Activated naive CD4-positive, alpha-beta T cell treated with anti-CD3 and anti-CD28 coated beads, Interleukin-2, amount 50 U/mL, for 72 hours (primary cell): ENCODE measurements at places on chromosomes 4 and X. TPM values are rescaled to one million over a fixed set of nuclear protein-coding genes. Genes with fewer than 3 reads are reported as not detected.

Gene NPY2R
- total RNA-seq = not detected

Gene POU3F4
- not detected for total RNA-seq

Gene G6PD
- 74.2 TPM for total RNA-seq

Gene YY2
- total RNA-seq = 0.54 TPM

Gene NKX3-2
- total RNA-seq = not detected

Gene GC
- total RNA-seq = not detected

DNA sequence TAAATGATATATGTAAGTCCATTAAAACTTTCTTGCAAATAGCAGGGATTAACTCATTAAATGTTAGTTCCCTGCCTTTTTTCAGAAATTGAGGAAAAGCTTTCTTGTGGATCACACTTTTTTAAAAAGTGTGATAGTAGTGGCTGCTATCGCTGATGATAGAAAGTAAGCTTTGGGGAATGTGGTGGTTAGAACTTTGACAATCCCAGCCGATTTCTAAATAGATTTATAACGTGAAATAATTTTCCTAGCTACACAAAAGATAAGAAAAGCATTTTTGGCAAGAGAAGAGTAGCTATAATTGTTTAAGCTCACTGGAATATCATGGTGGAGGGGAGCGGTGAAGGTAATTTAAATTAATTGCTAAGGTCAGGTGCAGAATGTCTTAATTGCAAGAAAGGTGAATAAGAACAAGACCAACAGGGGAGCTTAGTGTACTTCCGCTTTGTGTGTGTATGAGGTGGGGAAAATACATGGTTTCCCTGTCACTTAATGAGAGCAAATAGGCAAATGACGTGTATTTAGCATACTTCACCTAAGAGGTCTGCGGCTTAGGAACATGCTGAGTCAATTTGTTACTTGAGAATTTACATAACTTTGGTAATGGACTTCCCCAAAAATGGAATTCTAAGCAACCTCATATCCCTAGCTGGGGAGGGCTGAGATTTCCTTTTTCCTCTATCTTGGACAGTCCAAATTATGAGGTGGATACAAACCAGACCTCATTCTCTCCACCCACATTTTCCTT is 11.7 kb upstream of the IL21 start:
- no peak for DNase-seq

DNA sequence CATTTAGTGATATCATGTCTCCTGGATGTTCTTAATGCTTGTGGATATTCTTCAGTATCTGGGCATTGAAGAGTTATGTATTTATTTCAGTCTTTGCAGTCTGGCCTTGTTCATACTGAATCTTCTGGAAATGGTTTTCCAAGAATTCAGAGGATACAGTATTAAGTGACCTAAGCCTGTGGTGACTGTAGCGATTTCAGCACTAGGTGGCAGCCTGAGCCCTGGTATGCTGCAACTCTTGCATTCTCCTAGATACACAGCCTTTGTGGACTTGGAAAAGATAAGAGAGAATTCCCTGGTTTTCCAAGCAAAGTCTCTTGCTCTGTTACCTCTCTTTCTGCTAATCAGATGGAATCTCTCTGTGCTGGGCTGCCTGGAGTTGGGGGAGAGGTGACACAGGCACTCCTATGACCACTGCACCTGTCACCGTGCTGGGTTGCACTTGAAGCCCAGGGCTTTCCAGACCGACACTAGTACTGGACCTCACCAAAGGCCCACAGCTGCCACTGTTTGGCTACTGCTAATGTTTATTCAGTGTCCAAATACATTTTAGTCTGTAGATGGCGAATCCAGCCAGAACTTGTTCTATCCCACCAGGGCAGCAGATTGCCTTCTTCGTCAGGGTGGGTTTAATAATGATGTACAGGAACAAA is 19.3 kb upstream of the SPIN2A start:
- DNase-seq = no peak

GRCh38 chrX:18594079-18594478 is 77.8 kb downstream of the RS1 start:
- no peak for DNase-seq

DNA sequence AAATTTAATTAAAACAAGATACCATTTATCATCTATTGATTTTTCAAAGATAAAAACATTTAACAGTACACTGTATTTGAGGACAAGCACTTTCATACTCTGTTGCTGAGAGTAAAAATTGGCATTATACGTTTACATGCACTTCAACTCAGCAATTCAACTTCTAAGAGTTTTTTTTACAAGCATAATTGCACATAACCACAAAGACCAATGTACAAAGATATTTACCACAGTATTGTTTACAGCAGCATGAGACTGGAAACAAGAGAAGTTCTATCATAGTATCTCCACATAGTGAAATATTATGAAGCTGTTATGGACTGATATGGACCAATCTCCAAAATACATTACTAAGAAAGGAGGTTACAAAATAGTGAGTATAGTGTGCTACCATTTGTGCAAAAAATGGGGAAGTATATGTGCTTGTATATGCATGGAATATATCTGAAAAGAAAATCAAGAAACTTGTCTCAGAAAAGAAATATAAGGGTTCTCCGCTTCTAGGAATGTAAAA is 10.9 kb downstream of the GAB3 start:
- DNase-seq = no peak

- DNase-seq = no peak
These were observed 2.7 kb downstream of the ADGRL3 start for GRCh38 chr4:61202638-61203435.

GRCh38 chr4:121011780-121012340 is 60.5 kb downstream of the NDNF start:
- DNase-seq = no peak

DNA sequence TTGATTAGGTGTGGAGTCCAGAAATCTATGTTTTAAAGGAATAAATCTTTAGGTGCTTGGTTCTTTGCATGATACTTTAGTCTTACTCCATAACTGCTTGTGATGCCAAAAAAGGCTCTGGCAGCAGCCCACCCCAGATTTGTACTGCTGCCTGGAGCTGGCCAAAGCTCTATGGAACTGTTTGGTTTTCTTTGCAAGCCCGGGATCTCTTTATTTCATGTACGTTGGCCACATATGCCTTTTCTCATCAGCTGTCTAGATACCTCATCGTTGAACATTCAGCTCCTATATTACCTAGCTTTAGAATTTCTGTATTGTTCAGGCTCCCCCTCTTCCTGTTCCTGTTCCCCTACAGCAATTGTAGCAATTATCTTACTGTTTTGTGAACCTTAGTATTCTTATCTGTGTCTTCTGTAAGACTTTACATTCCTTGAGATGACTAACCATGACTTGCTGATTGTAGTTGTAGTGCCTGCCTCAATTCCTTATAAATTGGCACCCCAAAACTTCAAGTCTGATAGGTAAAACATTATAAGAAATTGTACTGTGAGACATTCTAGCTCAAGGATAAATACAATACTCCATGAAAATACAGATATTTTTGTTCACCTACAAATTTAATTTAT is 199.4 kb upstream of the GPRIN3 start:
- no peak for DNase-seq

DNA sequence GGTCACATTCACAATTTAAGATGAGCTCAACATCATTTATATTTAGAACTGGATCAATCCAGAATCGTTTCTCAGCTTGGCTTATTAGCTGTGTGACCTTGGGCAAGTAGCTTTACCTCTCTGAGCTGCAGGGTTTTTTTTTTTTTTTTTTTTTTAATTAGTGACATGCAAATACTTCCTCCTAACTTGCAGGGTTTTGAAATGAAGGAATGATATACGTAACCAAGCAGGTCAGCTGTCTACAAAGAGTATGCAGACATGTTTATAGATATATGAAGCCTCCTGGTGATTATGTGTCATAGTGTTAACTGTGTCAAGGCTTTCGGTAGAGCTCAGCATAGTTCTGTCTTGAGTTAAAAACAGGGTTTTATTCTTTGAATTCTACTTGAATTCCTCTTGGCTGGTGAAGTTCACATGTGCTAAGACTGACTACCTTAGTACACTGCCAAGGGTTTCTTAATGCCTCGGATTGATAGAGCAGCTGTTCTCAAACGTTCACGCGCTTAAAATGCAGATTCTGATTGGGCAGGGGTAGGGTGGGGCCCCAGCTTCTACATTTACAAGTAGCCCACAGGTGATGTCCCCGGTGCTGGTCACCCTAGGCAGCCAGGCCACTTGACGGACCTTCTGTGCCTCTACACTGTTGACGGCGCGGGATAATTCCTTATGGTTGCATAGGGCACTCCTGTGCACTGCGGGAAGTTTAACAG is 654 bp upstream of the STS start:
- no peak for DNase-seq

GRCh38 chr4:9954468-9954867 is 66.8 kb downstream of the SLC2A9 start:
- no peak for DNase-seq

- no peak for DNase-seq
These were observed 1.5 kb downstream of the LRPAP1 start for GRCh38 chr4:3530663-3531254.

GRCh38 chr4:15898902-15899301 is 39.6 kb downstream of the FGFBP1 start:
- no peak for DNase-seq

DNA sequence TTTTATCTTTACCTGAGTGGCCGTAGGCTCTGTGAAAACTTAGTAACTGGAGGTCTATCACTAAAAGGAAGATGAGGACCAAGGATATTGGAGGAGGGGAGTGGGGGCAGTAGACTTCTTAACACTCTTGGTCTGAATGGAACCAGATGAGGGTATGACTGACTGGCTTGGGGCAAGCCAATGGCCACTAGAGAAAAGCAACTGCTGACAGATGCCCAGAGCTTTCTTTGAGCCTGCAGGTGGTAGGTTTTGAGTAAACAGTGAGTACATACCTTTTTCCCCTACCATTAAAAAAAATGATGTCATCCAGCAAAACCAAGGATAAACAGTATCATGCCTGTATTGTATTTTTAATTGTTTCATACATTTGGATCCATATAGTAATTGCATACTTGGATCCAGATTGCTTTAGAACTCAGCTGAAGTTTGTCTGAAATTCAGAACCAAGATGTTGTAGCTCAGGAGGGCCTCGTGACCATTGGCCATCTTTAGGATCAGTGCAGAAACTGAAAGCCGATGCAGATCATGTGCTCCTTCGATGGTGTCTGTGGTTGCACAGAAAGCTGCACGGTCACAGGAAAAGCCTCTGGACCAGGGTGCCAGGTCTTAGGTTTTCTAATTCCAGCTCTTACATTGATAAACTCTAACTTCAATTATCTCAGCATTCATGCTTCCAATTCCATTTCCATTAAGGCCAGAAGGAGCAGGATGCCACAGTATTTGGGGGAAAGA is 131.0 kb downstream of the PDGFRA start:
- DNase-seq = no peak

DNA sequence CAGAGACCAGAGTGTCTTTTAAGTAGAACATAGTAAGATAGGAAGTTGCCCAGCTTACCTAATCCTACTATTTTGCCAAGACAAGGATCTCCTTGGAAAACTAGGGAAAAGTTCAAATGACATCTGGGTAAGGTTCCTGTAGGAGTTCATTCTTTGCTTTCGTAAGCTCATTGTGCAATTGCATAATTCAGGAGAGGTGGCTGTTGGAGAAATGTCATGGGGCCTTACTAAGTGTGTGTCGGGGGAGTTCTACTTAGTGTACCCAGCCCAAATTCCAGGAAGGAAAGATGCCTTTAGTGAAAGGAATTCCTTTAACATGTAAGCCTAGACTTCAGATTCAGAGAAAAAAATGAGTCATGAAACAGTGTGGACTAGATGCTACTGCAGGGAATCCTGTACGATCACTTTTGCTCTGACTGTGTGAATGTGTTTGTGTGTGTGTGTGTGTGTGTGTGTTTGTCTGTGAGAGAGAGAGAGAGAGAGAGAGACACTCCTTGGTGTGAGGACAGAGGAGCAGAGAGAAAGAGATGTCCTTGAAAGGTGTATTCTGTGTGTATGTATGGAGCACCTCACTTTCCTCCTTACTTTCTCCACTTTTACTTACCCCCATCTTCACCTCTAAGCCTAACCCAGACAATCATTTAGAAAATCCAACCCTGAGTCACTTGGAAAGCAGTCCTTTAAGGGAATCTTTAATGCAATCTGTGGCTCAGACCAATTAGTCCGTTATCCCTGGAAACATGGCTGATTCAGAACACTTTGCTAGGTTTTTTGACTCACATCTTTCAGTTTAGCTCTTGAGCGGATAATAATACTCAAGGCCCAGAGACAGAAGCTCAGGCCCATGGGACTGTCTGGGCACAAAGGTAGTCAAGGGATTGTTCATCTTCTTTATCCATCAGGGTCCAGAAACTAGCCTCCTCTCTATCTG is 114.5 kb upstream of the ACSL4 start:
- no peak for DNase-seq

GRCh38 chr4:80336582-80336981 is 1.1 kb downstream of the CFAP299 start:
- no peak for DNase-seq

DNA sequence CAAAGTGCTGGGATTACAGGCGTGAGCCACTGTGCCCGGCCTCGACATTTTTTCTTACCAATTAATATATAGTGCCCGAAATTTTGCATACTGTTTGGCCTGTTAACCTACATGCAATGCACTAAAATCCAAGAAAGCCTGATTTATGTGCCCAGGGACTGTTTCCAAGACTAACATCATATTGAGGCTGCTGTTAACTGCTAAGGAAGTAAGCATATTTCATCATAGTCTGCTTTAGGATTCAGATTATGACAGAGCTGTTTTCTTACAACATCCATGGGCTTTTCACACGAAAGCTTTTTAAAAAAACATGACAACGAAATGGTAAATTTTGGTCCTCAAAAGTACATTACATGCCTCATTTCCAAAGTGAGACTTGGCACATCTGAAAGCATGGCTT is 84.4 kb downstream of the STOX2 start:
- DNase-seq = no peak

- DNase-seq = no peak
These were observed 60.2 kb downstream of the RGS12 start for GRCh38 chr4:3352941-3353594.

GRCh38 chr4:98046665-98047064 is 96.6 kb downstream of the STPG2 start:
- DNase-seq = no peak

DNA sequence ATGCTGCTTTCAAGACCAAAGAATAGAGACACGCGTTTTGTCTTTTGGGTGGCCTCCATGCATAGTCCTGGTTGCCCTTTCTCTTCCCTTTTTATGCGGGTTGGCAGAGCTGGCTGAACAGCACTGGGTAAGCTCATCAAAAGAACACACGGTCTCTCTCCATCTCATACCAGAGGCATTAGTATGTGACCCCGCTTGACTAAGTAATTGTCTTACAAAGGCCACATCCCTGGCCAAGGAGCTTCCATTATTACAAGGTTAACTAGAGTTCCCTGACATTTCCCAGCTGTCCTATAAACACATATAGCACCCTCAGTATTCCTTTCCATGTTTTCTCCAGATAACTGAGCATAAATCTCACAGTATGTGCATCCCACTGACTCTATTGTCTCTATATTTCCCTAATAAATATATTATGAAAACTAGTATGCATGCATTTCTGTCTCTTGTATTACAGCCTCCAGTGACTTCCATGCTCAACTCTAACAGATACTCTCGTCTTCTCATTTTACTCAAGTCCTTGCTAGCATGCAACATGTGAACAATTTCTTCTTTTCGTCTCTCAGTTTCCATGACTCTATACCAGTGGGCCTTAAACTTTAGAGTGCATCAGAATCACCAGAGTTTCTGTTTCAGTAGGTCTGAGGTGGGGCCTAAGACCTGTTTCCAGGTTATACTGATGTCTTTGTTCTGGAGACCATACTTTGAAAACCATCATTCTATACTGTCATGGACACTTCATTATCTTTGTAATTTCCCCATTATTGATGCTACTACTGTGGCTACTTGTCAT is 247.7 kb upstream of the ARSJ start:
- DNase-seq = no peak
